ENCODE measurements at places on chromosomes 5 and 9.

GRCh38 chr5:38376404-38376803 is 118.0 kb downstream of the EGFLAM start:
- DNase-seq, result no peak

DNA sequence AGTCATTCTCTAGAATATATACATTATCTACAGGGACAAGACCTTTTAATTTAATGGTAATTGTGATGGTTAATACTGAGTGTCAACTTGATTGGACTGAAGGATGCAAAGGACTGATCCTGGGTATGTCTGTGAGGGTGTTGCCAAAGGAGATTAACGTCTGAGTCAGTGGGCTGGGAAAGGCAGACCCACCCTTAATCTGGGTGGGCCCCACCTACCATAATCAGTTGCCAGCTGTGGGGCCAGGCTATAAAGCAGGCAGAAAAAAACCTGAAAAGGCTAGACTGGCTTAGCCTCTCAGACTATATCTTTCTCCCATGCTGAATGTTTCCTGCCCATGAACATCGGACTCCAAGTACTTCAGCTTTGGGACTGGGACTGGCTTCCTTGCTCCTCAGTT is 112.2 kb upstream of the SMC2 start:
- no peak for DNase-seq

- DNase-seq, result no peak
Measured at GRCh38 chr9:38380230-38380871, 12.2 kb upstream of the ALDH1B1 start.

GRCh38 chr9:122536134-122536533 is 9.0 kb upstream of the OR1N1 start:
- DNase-seq, result no peak

GRCh38 chr9:113427629-113428028 is 17.1 kb downstream of the C9orf43 start:
- DNase-seq, result no peak

DNA sequence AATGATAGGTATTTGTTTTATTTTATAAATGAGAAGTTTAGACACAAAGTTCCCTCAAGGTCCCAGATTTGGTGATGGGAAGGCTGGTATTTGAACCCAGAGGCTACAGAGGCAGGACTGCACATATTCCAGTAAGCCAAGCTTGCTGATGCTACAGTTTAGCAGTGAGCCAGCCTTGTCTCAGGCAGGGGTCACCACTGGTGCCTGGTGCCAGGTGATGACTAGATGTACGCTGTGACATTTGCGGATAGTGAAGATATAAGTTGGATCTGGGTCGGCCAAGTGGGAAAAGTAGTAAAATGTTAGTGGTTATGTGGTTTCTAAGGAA is 143.9 kb downstream of the AOPEP start:
- DNase-seq, result no peak

DNA sequence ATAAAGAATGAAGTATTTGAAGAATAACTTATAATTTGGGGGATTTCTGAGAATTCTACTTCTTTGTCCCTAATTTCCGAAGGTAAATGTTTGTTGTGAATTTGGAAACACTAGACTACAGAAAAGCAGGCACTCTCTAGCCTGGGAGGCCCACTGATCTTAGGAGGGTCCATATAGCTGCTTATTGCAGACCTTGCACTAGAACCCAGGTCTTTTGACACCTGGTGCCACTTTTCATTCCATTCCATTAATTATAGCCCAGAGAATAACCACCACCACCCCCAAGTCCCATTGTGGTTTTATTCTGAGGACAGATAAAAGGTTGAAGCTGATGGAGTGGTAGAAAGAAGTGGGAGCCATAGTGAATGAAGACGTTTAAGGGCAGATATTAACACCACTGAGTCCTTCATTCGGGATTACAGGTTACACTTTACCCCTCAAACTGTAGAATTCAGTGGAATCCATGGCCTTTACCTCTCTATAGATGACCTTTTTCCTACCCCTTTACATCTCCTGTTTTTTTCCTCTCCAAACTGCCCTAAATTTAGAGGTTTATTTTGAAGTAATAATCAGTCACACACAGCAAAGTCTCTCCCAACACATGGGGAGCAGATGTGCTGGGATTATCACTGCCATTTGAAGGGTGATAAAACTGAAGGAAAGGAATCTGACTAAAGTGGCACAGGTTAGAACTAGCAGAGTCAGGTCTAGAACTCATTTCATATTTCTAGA is 12.0 kb upstream of the PSMD5 start:
- no peak for DNase-seq

GRCh38 chr5:57082441-57083067 is 91.3 kb upstream of the GPBP1 start:
- DNase-seq, result no peak
